ENCODE measurements at places on chromosomes 3 and 15. TPM values are rescaled to one million over a fixed set of nuclear protein-coding genes. Genes with fewer than 3 reads are reported as not detected.

Gene PLSCR2
- total RNA-seq, result not detected

DNA sequence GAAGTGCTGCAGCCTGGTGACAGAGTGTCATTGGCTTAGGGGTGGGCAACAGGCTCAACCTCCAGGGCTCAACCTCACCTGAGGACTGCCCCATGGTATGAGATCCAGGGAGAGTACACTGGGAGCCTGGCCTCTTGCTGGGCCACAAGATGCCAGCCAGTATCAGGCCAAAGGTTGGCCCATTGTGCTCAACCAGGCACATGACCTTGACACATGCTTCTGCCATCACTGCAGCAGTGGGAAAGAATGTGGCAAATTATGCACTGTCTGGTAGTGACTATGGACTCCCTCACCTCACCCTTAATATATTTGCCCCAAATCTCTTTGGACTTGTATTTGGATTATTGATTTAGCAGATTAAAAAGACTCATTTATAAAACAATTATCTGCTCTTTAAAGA lies 233.9 kb upstream of the GOLGA6L4 start:
- DNase-seq, result no peak

Gene SLCO2A1
- total RNA-seq, result not detected

Gene CPEB1
- total RNA-seq, result 0.07 TPM

GRCh38 chr3:159813822-159814531 lies 174.7 kb upstream of the IL12A start:
- no peak for DNase-seq

DNA sequence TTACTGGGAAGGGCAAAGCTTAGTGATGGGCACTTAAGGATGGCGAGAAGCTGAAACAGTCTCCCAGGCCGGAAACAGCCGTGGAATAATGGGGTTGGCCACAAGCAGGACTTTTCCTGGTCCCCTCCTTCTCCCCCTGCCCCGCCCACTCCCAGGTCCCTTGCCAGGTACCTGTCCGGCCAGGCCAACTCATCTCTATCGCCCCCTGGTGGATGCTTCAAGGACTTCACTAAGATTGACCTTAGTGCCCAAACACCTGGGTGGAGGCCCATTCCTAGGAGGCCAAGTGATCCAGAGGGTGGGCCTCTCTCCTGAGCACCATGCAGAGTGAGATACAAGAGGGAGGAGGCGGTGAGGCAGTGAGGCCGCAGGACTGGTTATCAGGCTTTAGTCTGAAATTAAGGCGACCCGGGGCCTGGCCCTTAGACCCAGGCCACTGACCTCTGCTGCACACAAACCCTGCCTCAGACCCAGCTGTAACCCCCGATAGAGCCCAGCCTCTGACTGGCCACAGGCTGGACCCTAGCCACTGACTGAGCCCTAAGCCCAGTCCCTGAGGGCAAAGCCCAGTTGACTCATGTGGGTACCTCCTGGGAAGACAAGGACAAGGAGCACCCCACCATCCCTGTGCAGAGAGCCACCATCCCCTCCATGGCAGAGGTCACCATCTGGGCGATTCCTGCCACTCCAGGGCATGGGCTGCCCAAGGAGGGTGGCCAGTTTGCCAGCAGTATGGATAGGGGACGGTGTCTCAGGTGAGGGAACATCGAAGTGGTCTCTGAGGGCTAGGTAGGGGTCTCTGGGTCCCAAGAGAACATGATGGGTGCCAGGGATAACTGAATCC lies 37.6 kb downstream of the VIPR1 start:
- DNase-seq, result peak; percentile 54

DNA sequence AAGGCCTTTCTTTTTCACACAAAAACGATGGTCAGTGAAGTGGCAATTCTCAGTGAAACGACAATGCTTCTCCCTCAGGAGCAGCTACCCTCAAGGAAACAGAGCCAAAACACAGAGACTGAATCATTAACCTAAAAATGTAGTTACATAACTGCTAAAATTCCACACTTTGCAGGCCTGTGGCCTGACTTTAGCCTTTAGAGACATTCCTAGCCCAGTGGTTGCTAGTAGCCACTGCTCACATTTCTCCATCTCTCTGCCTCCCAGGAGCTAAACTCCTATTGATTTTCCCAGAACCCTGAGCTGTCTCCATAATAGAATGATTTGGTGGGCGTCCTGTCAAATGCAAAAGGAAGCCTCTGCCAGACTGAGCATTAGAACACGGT lies 630.1 kb upstream of the KCNMB2 start:
- DNase-seq, result no peak

GRCh38 chr3:65875393-65876027 lies 163.2 kb downstream of the MAGI1 start:
- peak; percentile 36 for DNase-seq

- DNase-seq, result no peak
Measured at GRCh38 chr3:122671553-122671952, 9.1 kb upstream of the PARP14 start.

- no peak for DNase-seq
Measured at GRCh38 chr15:42038401-42038800, 17.6 kb upstream of the PLA2G4E start.

- no peak for DNase-seq
Measured at GRCh38 chr3:54232618-54233017, 110.3 kb downstream of the CACNA2D3 start.

- no peak for DNase-seq
Measured at GRCh38 chr3:180911876-180912303, 580 bp upstream of the FXR1 start.

GRCh38 chr3:94162700-94163099 lies 99.8 kb downstream of the NSUN3 start:
- DNase-seq, result peak; percentile 13

Gene OR5K2
- total RNA-seq, result not detected

- no peak for DNase-seq
Measured at GRCh38 chr3:148146947-148147826, 550.5 kb upstream of the AGTR1 start.

Gene KLHL40
- not detected for total RNA-seq

DNA sequence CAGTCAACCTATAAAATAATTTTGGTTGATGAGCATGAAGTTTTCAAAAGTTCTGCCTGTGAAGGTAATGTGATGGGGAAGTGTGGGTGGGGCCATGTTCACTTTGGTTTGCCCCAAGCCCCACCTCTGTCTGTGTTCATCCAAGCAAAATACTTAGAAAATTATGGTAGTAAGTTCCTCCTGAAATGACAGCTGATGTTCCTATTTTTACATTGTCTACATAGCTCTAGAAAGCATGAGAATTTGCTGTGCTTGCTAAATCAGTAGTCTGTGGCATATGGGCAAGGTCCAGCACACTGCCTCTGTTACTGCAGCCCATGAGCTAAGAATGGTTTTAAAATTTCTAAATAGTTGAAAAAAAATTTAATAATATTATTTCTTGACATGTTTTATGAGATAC lies 21.9 kb upstream of the CP start:
- DNase-seq, result no peak

DNA sequence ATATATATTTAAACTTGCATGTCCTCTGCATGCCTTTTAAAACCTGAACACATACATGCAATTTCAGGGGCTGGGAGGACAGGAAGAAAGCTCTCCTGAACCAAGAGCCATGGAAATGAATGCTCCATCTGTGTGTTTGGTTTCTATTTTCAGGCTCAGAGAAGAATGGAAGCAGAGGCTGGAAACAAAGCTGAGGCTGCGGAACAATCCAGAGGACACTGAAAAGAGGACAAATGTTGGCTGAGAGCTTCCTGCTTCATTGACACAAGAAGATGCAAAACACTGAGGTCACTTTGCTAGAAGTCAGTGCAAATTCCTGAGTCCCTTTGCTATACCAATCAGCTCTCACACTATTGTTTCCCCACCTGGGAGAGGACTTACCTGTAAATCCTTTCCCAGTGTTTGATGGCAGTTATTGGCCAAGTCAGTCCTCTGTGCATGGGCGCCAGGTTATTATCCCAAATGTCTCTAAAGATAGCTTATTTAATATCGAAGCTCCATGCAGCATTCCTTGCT lies 12.7 kb downstream of the FAM240A start:
- no peak for DNase-seq

Gene ZNF860
- total RNA-seq, result 0.66 TPM

Gene CLDN18
- total RNA-seq, result not detected

Gene MYRIP
- 0.60 TPM for total RNA-seq

GRCh38 chr3:50503504-50504342 lies at the start of gene CACNA2D2:
CACNA2D2 (minus strand) TSS chr3:50503634; CDS start chr3:50503423, 211 bp downstream.
- no peak for DNase-seq

Measured in HepG2 (cell line).